Activated T-cell treated with anti-CD3 and anti-CD28 coated beads, Interleukin-2, amount 50 U/mL, for 24 hours (primary cell): ENCODE measurements at places on chromosomes 4 and X.

GRCh38 chr4:180696460-180697092 lies 1546.6 kb upstream of the TENM3 start:
- no peak for DNase-seq

GRCh38 chr4:108361446-108361820 lies 192.7 kb upstream of the LEF1 start:
- DNase-seq, result no peak

DNA sequence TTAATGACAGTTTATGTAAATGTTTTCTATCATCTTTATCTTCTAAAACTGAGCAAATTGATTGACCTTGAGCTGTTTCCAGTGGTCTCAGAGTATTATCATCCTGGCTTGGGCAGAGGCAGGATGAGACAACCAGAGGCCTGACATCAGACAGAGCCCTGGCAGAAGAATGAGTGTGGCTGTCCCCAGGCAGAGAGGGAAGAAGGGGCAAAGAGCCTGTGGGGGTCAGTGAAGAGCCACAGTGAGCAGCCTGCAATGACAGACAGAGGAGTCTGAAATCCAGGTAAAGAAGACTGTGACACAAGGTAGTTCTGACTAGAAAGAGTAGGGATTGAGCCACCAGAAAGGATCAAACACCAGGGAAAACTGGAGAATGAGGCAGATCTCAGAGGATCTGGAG lies 182.4 kb upstream of the ARSJ start:
- no peak for DNase-seq

DNA sequence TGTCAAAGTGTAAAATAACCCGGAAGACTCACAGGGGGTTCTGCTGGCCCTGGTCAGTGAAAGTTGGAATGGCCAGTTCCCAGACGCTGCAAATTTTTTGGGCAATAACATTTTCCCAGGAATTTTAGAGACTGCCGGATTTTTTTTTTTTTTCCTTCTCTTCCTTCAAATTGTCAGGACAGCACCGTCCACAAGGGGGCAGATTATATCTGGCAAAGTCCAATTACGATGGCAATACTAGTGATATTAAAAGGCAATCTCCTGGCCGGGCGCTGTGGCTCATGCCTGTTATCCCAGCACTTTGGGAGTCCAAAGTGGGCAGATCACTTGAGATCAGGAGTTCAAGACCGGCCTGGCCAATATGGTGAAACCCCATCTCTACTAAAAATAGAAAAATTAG lies 20.5 kb downstream of the SLC25A5 start:
- DNase-seq, result no peak
